Glutamatergic neuron (in vitro differentiated cells): ENCODE measurements at places on chromosomes 11 and 22. TPM values are rescaled to one million over a fixed set of nuclear protein-coding genes. Genes with fewer than 3 reads are reported as not detected.
A peak's percentile ranks its signal among the peaks of the same experiment; 100 is the strongest.

WBP2NL gene
- total RNA-seq = not detected

GRCh38 chr11:83025267-83025704, 46.4 kb downstream of the RAB30 start:
- H3K4me3 ChIP-seq = no peak overlapping the region
- no peak for DNase-seq
- no peaks in the 10 kb centered on the region for H3K27me3 ChIP-seq
- H3K27ac ChIP-seq = no peak overlapping the region

DNA sequence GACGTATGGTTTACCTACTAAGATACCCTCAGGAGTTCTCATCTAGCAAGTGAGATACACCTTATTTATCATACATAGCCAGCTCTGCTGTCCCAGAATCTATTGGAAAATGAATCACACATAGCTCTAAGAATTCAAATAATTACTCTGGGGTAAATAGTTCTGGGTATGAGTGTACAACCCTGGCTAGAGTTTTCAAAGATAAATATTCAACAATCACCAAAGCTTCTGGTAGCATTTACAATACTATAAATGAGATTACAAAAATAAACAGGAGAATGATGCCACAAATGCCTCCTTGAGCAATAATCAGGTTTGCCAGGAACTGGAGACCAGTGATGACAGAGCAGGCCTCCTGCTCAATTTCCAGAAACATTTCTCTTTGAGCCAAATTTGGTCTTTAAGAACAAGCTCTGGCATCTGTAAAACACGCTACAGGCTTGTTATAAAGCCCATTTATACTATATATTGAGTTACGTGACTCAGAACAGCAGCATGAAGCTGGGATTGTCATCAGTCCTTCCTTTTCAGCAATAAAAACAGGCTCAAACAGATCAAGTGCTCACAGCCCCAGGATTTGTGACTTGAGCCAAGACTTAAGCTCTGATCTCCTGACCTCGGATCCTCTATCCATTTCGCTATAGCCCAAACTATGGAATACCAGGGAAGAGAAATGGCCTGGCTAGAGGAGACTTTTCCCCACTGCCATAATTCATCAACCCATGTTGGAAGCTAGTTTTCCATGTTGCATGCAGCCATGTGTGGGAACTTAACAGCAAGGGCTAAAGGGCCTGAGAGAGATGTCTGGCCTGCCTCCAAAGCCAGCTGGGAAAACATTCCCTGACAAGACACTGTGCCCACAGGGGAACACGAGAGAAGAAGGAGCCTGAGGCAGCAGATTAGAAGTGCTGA, 19.7 kb downstream of the RAB30 start:
- peaks cover 20% of the 10 kb centered on the region for H3K4me1 ChIP-seq
- no peak for DNase-seq
- H3K27ac ChIP-seq = no peak overlapping the region
- H3K27me3 ChIP-seq = no peaks in the 10 kb centered on the region
- no peak overlapping the region for H3K4me3 ChIP-seq

DNA sequence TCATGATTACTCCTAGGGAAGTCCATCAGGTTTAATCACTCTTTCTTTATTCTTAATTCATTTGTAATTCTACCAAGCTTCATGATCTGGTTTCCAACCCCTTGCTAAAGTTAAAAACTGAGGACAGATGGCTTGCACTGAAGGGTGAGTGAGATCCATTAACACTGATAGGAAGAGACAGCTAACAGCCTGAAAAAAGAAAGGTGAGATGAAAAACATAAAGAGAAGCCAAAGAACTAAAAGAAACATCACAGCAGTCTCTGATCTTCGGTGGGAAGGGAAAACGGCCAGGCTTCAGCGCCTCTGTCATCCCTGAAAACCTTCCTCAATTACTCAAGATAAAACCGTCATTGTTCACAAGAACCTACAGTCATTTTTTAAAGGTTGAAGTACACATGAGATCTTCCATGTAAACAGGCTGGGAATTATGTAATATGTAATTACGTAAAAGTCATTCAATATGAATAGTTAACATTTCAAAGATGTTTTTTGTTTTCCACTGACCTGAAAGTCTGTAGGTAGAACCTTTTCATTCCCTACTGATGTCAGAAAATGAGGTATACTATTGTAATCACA, 41.3 kb downstream of the VSIG10L2 start:
- no peaks in the 10 kb centered on the region for H3K27me3 ChIP-seq
- peaks cover 10% of the 10 kb centered on the region for H3K36me3 ChIP-seq
- no peak overlapping the region for H3K27ac ChIP-seq
- peaks cover 4% of the 10 kb centered on the region for H3K4me1 ChIP-seq
- no peak for DNase-seq
- no peak overlapping the region for H3K4me3 ChIP-seq

GRCh38 chr22:45553351-45554039, 50.8 kb downstream of the FBLN1 start:
- H3K36me3 ChIP-seq = peaks cover 12% of the 10 kb centered on the region
- H3K27me3 ChIP-seq = peaks cover 5% of the 10 kb centered on the region
- no peak overlapping the region for H3K4me3 ChIP-seq

GRCh38 chr22:17786435-17787161, 12.3 kb upstream of the BID start:
- peak; percentile 78 for DNase-seq
- peak overlapping the region; percentile 95 for H3K27ac ChIP-seq
- H3K4me1 ChIP-seq = peaks cover 21% of the 10 kb centered on the region
- peaks cover 9% of the 10 kb centered on the region for H3K27me3 ChIP-seq
- peak overlapping the region; percentile 61 for H3K4me3 ChIP-seq
